ENCODE measurements at places on chromosomes 2 and 18. TPM values are rescaled to one million over a fixed set of nuclear protein-coding genes. Genes with fewer than 3 reads are reported as not detected.

GRCh38 chr2:145197944-145198343, 678.0 kb upstream of the ZEB2 start:
- DNase-seq: no peak

DNA sequence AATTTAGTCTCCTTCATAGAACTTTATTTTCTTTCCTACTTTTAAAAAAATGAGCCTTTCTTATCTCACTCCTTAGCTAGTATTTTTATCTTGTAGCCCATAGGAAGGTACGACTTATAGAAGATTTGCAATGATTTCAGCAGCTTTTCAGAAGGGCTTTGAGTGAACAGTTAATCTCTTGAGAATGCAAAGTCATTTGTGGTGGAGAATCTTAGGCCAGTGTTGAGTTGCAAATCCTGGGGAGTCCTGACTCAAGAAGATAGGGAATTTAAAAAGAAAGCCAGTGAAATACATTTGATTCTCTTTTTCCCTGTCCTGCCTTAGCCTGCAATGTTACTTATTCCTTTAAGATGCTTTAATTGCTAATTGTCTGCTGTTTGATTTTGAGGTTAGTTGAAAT, 33.6 kb downstream of the LYPD6 start:
- DNase-seq: no peak

DNA sequence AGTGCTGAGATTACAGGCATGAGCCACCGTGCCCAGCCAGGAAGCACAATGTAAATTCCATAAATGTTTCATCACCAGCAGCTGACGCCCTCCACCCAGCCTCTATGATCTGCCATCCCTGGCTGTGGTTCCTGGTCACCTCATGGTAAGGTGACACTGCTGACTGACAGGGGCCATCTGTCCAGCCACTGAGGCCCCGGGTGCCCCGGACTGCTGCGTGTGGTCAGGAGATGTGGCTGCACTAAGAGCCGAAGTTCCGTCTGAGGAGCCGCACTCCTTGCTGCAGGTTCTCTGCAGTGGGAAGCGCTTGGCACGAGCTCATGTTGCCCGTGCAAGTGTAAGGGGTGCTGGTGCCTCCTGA, 10.9 kb downstream of the NTSR2 start:
- DNase-seq: no peak

DNA sequence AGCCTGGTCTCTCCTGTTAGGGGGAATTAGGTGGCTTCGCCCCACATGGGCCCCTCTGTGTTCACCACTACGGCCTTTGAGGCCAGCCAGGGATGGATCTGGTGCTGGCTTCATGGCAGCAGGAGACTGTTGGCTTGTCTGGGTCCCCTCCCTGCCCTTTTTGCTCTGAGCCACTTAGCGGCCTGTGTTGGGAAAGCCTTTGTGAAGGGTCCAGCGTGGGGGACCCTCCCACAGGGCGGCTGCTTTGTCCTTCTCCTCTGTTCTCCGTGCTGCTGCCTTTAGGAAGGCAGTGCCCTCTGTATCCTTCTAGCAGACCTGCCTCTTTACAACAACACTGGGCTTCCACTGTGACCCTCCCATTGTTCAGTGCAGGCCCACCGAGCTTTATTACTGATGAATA, 118.4 kb downstream of the TSN start:
- DNase-seq: no peak

- no peak for DNase-seq
Observed at GRCh38 chr18:49656073-49656692, 94.3 kb downstream of the LIPG start.

DNA sequence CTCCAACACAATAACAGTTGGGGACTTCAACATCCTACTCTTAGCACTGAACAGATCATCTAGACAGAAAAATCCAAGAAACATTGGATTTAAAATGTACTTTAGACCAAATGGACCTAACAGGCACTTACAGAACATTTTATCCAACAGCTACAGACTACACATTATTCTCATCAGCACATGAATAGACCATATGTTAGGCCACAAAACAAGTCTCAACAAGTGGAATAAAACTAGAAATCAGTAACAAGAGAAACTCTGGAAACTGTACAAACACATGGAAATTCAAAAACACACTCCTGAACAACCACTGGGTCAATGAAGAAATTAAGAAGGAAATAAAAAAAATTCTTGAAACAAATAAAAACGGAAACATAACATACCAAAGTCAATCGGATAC, 117.5 kb downstream of the ACVR1 start:
- DNase-seq: no peak

DNA sequence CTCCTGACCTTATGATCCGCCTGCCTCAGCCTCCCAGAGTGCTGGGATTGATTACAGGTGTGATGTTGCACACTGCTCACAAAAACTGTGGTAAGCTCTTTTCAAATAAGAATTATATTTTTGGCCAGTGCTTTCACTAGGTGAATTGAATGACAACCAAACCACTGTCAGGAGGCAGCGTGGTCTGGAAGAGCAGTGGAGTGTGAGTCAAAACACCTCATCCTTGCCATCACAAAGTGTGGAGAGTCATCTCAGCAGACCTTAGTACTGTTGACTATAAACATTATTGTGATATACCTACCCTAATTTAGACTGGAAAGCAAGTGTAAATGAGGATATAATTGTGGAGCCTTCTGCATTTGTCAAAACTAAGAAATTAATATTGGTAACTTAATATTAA, 61.3 kb downstream of the UBE2E3 start:
- DNase-seq: no peak

GRCh38 chr2:149613704-149614103, 26.1 kb upstream of the MMADHC start:
- peak; percentile 52 for DNase-seq

- DNase-seq: peak; percentile 67
Observed at GRCh38 chr2:85539361-85540132, 579 bp downstream of the MAT2A start.

- peak; percentile 57 for DNase-seq
Observed at GRCh38 chr2:207317378-207317984, 151.7 kb upstream of the KLF7 start.

DDX18 gene
- total RNA-seq: 48.3 TPM

CYRIA gene
- 5.6 TPM for total RNA-seq

CROCC2 gene
- 0.41 TPM for total RNA-seq

RNF181 gene
- total RNA-seq: 213 TPM

FOXI3 gene
- not detected for total RNA-seq

FIGN gene
- total RNA-seq: 4.1 TPM
